Endothelial cell (in vitro differentiated cells): ENCODE measurements at places on chromosomes 12 and 14.

GRCh38 chr12:80413462-80413861 lies 30.6 kb upstream of the PTPRQ start:
- DNase-seq = no peak

DNA sequence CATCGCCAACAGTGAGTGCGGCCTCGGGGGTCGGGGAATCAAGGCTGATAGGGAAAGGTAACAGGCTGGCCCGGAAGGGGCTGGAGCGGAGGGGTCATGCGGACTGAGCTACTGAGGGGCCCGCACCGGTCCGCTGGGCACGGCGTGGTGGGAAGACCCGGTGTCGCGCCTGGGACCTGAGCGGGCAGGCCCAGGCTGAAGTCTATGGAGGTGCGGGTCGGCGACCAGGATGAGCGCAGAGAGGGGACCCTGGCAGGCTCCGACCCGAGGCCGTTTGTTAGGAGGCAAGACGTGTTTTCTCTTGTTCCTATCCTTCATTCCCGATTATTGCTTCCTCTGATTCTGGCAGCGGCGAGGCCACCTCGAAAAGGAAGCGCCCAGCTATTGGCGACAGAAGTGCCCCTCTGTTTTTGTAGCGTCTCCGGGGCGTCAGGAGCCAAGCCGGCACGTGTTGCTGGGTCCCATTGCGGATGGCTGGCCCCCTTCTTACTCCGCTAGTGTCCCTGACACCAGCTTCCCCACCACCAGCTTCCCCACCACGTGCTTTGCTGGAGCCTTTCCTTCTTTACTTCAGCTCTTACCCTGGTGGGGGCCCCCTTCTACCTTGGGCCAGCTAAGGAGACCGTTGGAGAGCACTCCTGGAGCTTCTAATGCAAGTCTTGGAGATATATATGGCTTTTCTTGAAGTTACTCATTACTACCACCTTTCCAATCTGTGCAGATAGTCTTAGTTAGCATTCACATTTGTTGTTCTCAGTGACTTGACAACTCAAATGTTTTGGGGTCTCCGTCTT lies 653 bp downstream of the PA2G4 start:
- peak; percentile 36 for DNase-seq

DNA sequence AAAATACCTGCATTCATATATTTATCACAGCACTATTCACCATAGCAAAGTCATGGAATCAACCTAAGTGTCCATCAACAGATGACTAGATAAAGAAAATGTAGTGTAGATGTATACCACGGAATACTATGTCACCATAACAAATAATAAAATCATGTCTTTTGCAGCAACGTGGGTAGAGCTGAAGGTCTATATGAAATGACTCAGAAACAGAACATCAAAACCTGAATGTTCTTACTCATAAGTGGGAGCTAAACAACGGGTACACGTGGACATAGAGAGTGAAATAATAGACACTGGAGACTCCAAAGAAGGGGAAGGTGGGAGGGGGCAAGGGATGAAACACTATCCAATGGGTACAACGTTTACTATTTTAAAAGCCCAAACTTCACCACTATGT lies 37.9 kb downstream of the SLC38A1 start:
- DNase-seq = no peak

DNA sequence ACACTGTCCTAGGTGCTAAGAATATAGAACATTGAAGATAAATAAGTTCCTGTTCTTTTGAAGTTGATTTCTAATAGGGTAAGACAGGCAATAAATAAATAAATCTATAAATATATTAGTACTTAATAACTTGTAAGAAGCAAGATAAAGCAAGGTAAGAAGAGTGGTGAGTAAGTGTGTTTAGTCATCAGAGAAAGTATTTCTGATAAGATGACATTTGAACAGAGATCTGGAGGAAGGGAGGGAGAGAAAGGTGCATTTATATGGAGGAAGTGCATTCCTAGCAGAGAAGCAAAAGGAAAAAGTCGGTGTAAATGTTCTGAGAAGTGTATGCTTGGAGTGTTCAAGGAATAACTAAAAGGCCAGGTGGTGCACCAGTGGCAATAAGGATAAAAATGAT lies 184.4 kb upstream of the GRIP1 start:
- DNase-seq = no peak

DNA sequence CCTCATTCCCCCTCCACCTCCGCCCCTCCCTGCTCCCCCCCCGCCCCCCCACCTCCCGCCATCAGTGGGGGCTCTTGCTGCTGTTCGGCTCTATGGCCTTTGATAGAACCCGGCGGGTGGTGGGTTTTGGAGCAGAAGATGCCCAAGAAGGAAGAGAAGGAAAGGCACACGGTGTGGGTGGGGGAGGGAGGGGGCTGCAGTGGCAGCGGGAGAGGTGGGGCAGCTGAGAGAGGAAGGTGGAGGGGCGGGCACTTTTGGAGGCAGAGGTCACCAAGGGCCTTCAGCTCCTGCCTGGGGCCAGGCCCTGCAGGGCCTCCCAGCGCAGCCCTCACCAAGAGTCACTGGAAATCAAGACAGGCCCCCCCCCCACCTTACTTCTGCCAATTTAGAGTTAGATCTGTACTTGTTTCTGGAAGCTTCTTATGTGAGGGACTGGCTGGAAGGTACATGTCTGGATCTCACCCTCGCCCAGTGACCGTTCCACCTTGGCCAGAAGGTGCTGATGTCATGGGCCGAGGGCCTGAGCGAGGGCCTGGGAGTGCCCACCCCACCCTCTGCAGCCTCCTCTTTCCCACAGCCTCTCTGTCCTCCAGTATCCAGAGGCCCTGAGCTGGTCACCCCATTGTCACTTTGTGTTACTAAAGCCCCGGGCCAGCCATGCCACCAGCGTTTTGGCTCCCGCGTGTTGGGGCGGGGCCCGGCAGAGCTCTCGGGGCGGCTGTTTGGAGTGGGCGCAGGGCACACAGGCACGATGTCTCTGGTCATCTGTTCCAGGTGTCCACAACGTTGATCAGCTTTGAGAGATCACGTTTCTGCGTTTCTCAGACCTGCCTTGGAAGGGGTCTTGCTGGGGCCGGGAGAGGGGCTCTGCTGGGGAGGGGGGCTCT lies 153.9 kb downstream of the KIF26A start:
- no peak for DNase-seq

DNA sequence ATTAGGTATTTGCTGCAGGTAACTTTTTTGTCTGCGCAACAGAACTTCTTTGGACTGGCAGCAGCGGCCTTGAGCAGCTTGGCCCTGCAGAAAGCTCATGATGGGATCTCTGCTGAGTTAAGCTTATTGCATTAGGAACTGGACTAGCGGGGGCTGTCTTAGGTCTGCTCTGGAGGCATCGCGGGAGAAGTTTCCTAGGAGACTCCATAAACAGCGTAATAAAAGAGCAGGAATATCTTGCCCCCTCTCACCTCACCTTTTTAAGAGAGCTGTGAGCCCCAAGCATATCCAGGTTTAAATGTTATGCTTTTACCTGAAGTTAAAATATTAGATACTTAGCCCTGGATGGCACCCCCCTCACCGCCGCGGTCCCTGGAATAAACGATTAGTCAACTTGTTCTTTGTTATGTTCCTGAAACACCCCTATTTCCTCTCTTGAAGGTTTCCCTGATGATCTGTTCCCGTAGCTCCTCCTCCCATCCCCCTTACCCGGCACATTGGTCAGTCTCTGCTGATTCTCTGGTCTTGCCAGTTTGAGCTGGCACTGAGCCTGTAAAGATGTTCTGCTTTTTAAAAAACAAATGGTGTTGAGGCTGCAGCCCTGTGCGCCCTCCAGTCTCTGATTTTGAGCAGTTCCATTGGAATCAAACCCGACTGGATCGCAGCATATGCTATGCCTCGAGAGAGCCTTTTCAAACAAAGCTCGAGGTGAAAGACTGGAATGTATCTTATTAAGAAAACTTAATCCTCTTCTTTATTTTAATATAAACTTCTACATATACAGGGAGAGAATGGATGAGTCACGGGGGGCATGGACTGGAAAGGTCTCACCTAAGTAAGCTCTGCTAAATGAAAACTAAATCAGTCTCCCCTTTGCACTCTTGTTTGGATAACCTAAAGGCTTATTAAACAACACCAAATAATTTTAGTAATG lies 1.9 kb downstream of the MLXIP start:
- no peak for DNase-seq
